ENCODE measurements at places on chromosomes 1 and 21. TPM values are rescaled to one million over a fixed set of nuclear protein-coding genes. Genes with fewer than 3 reads are reported as not detected.

DNA sequence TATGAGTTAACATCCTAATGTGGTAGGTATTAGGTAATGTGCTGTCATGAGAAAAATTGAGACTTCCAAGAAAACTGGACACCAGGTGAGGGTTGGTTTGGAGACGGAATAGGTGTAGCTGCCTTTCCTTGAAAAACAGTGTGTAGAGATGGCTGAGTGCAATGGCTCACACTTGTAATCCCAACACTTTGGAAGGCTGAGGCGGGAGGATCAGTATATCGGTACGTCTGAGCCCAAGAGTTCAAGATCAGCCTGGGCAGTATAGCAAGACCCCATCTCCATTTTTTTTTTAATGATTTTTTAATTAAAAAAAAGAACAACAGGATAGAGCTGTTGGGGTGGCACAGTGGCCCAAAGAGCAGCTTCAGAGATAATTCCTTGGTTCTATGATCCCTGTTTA, 6.8 kb upstream of the PPP1R8 start:
- DNase-seq = no peak

The HSD3B1 gene
- not detected for polyA plus RNA-seq

DNA sequence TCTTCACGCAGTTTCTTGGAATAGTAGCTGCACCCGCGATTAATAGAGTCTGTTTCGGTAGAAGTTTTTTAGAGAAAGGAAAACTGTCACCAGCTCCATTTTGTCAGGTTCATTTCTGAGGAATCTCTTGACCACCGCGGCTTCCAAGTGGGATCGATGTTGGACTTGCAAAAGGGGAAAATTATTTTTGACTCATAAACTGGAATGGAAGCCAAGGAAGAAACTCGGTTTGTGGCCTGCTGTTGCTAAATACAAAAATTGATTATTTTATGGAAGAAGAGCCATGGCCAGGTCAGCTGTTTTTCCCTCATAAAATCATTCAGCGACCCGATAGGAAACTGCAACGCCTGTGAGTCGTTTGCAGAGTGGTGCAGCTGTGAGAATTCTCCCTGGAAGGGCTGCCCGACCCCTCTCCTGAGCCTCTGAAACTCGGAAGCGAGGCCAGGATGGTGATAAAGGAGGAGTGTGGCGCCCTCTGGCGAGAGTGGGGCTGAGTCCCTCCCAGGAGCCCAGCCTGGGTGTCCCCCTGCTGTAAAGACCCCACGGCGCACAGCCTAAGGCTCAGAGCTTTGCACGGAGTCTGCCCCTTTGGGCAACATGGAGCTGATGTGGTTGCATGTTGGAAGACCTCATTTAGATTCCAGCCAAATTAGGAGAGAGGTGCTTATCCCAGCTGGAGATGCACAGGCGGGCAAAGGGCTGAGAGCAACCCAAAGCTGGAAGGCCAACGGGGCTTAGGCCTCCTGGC, 83.6 kb upstream of the SLC25A33 start:
- peak; percentile 89 for DNase-seq

- DNase-seq = no peak
Observed at GRCh38 chr1:37685722-37686121, 6.6 kb upstream of the CDCA8 start.

DNA sequence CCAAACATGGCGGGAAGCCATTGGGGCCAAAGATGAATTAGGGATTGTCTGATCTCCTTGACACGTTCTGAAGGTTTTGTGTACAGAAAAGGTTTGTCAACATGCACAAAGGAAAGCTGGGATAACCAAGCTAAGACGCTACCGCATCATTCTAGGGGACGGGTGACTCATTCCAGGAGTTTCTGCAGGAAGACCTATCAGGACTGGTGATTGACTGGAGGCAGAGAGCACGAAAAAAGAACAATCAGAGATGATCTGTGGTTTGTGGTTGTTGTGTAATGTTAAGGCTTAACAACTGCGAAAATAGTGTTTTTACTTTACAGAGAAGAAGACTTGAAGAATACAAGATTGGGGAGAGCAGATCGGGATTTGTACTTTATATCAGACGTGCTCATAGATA, 22.2 kb upstream of the ERG start:
- DNase-seq = no peak

- DNase-seq = no peak
Observed at GRCh38 chr1:248851390-248851789, 7.5 kb downstream of the ZNF692 start.

DNA sequence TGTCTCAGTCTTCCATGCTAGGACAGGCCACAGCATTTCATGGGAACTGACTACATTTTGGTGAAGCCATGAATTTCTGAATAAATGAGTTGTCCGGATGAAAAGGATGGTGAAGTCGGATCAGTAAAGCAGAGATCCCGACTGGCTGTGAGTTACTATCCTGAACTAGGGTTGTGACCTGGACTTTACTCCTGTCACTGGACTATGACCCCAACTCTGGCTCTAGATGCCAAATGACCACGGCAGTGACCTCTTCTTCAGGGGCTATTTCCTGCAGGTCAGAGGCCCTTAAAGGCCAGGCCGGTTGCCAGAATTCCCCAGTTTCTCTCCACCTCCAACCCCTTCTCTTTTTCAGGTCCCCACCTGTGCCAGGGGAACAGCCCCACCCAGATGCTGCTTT, 1.7 kb upstream of the NECTIN4 start:
- no peak for DNase-seq

The YY1AP1 gene
- 57.0 TPM for polyA plus RNA-seq

Data from muscle of back (tissue), 13 donors.